ENCODE measurements at places on chromosomes 6 and 20.
A peak's percentile ranks its signal among the peaks of the same experiment; 100 is the strongest.

GRCh38 chr6:111737065-111737521, 131.4 kb upstream of the TRAF3IP2 start:
- peaks cover 73% of the 10 kb centered on the region for H3K36me3 ChIP-seq
- no peaks in the 10 kb centered on the region for H3K27me3 ChIP-seq
- peaks cover 92% of the 10 kb centered on the region for H3K4me1 ChIP-seq
- H3K27ac ChIP-seq = peak overlapping the region; percentile 92
- DNase-seq = no peak

DNA sequence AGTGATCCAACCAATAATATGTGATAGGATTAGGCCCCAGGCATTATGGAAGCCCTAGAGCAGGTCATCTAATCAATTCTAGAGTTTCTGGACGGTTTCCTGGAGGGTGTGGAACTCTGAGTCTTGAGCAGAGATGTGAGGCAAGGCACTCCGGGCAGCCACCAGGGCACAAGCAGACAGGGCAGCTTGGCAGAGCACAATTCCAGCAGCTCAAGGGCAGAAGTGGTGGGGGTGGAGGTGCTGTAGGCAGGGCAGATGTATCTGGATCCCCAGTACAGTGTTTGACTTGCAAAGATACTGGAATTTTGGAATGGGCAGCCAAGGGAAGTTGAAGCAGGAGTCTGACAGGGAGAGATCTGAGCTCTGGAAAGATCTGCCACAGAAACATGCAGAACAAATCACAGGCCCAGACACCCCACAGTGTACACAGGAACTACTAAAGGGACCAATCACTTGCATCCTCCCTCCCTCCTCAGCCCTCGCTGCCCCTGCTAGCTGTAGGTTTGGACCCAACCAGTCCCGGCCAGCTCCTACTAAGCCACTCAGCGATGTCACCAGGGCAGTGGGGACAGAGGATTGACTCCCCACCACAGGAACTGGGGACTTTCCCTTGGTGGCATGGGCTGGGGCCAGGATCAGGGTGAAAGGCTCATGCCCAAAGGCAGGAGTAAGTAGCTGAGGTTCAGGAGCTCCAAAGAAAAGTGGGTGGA, 47.0 kb downstream of the TFEB start:
- no peaks in the 10 kb centered on the region for H3K27me3 ChIP-seq
- no peak overlapping the region for H3K27ac ChIP-seq
- no peak overlapping the region for H3K4me3 ChIP-seq
- no peak for DNase-seq
- peaks cover 13% of the 10 kb centered on the region for H3K4me1 ChIP-seq

DNA sequence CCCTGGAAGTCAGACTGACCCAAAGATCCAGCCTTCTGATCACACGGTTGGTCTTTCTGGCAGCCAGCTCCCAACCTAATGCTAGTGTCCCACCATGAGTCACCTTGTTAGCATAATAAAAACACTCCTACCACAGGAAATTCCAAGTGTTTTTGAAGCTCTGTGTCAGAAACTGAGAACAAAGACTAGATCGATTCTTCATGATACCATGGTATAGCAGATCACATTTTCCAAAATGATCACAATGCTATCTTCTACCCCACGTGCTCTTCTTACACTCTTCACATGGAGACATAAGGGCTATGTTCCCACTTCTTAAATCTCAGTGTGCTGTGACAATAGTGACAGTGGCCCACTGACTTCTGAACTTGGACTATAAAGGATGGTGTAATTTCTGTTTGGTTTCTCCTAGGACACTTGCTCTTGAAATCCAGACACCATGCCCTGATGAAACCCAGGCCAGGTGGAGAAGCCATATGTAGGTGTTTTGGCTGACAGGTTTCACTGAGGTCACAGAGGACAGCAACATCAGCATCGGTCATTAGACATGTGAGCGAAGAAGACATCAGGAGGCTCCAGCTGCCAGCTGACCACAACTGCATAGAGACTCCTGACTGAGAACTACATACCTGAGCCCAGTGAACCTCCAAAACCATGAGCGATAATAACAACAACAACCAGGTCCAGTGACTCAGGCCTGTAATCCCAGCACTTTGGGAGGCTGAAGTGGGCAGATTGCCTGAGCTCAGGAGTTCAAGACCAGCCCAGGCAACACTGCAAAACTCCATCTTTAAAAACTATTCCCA, 57.5 kb downstream of the MKKS start:
- H3K27me3 ChIP-seq = peaks cover 33% of the 10 kb centered on the region
- no peak overlapping the region for H3K27ac ChIP-seq
- no peaks in the 10 kb centered on the region for H3K36me3 ChIP-seq

DNA sequence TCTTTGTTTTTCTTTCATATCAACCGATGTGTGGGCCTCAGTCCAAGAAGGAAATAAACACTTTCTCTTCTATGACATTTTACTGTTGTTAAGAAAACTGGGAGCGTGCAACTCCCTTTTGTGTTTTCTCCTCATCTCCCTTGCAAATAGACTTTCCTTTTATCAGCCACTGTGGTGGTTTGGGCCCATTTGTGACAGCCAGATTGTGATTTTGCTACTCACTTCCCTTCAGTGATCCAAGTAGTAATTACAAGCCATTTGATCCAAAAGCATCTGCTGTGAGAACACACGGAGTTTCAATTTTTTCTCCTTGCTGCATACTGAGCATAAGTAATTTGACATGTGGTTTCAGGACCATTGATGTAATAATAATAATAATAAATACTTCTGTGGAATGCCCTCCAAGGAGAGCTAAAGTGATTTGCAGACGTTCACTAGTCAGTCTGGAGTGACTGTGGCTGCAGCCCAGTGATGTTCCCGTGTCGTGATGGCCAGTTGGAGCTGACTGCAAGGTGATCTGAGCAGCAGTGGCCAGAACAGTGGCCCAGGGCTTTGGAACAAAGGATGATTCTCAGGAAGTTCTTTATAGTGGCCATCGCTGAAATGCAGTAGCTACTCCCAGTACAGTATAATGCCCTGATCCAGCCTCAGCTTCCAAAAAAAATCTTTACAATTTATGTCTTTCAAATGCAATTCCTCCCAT, 91.9 kb upstream of the CLDN20 start:
- peak overlapping the region; percentile 79 for H3K4me3 ChIP-seq
- H3K36me3 ChIP-seq = no peaks in the 10 kb centered on the region
- peak overlapping the region; percentile 98 for H3K27ac ChIP-seq
- DNase-seq = no peak
- peaks cover 17% of the 10 kb centered on the region for H3K4me1 ChIP-seq

DNA sequence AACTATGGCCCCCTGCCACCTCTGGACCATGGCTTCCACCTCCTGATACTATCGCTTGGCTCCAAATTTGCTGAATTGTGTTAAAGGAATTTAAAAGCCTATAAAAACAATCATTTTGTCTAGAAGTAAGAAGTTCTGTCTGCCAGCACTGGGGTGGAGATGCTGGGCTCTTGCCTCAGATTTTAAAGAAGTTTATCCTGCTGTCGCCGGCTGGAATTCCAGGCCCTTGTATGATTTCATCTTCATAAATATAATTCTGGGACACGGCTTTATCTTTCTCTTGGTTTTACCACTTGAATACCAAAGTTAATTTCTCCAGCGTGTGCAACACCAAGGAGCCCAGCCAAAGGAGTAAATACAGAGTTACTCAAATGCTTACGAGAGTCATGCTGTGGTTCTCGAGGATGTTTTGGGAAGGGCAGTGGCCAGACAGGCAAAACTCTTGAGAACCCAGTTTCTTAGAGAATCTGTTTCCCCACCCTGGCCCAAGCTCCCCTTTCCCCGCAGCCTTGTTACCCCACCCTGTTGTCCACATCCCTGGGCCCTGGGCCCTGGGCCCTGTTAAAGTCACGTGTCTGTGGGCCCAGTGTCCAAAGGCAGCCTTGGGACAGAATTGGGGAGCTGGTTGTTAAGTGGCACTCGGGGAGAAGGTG, 31.9 kb downstream of the C6orf89 start:
- DNase-seq = no peak
- H3K4me3 ChIP-seq = no peak overlapping the region
- no peaks in the 10 kb centered on the region for H3K27me3 ChIP-seq
- peaks cover 11% of the 10 kb centered on the region for H3K4me1 ChIP-seq
- peaks cover 24% of the 10 kb centered on the region for H3K36me3 ChIP-seq

GRCh38 chr20:20680991-20681508, 31.4 kb downstream of the RALGAPA2 start:
- H3K27ac ChIP-seq = no peak overlapping the region
- no peak for DNase-seq
- no peaks in the 10 kb centered on the region for H3K27me3 ChIP-seq
- no peak overlapping the region for H3K4me3 ChIP-seq
- H3K4me1 ChIP-seq = peaks cover 41% of the 10 kb centered on the region
- peaks cover 11% of the 10 kb centered on the region for H3K36me3 ChIP-seq

- DNase-seq = no peak
- H3K27me3 ChIP-seq = peaks cover 32% of the 10 kb centered on the region
- H3K4me3 ChIP-seq = no peak overlapping the region
- no peak overlapping the region for H3K27ac ChIP-seq
- H3K4me1 ChIP-seq = no peaks in the 10 kb centered on the region
Measured at GRCh38 chr6:150293423-150294173, 75.2 kb upstream of the IYD start.

- H3K27me3 ChIP-seq = peaks cover 26% of the 10 kb centered on the region
- H3K4me3 ChIP-seq = no peak overlapping the region
- peaks cover 4% of the 10 kb centered on the region for H3K36me3 ChIP-seq
- no peaks in the 10 kb centered on the region for H3K4me1 ChIP-seq
- H3K27ac ChIP-seq = no peak overlapping the region
- DNase-seq = no peak
Measured at GRCh38 chr6:17820055-17820454, 113.3 kb upstream of the NUP153 start.

DNA sequence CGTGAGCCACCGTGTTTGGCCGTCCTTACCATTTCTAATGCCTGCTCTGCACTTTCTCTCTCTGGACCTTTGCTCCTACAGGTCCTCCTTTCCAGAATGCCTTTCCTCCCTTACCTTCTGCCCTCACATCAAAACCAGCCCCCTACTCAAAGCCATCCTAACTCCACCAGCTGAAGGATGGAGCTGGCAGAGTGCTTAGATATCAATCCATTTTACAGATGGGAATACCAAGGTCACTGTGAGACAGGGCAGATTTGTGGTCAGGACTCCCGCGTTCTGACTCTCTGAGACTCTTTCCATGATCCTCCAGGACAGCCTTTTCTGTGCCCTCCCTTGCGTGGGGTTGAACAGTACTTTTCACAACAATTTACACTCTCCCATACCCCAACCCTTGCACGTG, 41.7 kb upstream of the SCRT2 start:
- no peak overlapping the region for H3K4me3 ChIP-seq
- H3K27ac ChIP-seq = no peak overlapping the region
- H3K4me1 ChIP-seq = no peaks in the 10 kb centered on the region
- peaks cover 53% of the 10 kb centered on the region for H3K27me3 ChIP-seq
- no peaks in the 10 kb centered on the region for H3K36me3 ChIP-seq

DNA sequence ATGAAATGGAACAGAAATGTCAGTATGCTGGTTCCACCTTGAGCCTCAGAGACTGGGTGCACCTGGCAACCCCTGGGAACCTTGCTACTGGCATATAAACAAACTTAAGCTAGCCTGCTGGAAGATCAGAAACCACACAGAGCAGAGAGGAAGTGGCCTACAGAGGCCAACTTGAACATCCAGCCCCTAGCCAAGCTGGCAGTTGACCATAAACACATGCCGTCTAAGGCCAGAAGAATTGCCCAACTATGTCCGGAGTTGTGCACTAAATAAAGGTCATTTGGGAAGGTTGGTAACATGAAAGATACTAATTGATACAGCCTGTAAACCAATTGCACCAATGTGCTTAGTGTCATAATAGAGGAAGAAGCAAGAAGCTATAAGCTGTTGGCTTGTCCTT, 266.6 kb upstream of the BTBD3 start:
- H3K27ac ChIP-seq = no peak overlapping the region
- no peaks in the 10 kb centered on the region for H3K27me3 ChIP-seq
- H3K4me1 ChIP-seq = no peaks in the 10 kb centered on the region
- H3K36me3 ChIP-seq = no peaks in the 10 kb centered on the region
- no peak overlapping the region for H3K4me3 ChIP-seq

DNA sequence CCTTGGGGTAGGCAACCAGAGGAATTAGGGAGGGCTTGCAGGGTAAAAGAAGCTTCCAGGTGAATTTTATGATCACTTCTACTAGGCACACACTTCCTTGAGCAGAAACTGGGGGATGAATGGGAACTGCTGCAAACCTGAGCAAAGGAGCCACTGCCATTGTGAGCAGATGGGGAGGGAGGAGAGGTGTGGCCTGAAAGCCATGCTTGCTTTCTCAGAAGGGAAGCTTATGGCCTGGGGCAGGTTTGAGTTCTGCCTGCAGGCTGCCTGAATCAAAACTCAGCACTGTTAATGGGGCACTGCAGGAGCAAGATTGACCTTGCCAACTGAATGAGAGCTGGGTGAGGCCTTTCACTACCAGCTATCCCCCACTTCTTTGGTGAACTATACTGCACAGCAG, 328.1 kb downstream of the NKAIN2 start:
- H3K4me3 ChIP-seq = no peak overlapping the region
- no peaks in the 10 kb centered on the region for H3K4me1 ChIP-seq
- H3K36me3 ChIP-seq = peaks cover 3% of the 10 kb centered on the region
- DNase-seq = no peak

- peaks cover 4% of the 10 kb centered on the region for H3K4me1 ChIP-seq
- no peak overlapping the region for H3K4me3 ChIP-seq
- H3K36me3 ChIP-seq = peaks cover 80% of the 10 kb centered on the region
- H3K27me3 ChIP-seq = no peaks in the 10 kb centered on the region
- DNase-seq = no peak
Measured at GRCh38 chr20:1456300-1456699, 10.3 kb downstream of the NSFL1C start.

DNA sequence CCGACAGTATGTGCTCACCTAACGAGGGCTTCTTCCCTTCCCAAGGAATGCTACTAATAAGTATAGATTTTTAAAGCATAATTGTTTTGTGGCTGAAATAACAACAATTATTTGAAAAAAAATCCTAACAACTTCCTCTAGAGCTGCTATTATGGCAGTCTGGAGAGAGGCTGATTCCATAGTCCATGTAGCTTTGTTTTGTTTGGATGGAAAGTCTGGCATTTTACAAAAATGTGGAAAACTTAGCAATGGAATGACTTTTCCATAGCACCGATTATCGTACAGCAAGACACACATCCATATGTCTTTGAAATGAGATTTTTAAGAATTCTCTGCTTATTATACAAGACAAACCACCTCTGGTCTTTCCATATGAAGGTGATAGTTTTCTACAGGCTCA, 252.4 kb upstream of the TAB2 start:
- no peak for DNase-seq
- H3K4me1 ChIP-seq = peaks cover 20% of the 10 kb centered on the region
- peaks cover 5% of the 10 kb centered on the region for H3K36me3 ChIP-seq
- no peaks in the 10 kb centered on the region for H3K27me3 ChIP-seq

- DNase-seq = no peak
- H3K27me3 ChIP-seq = peaks cover 8% of the 10 kb centered on the region
Measured at GRCh38 chr20:57826666-57827287, 117.0 kb upstream of the PMEPA1 start.

DNA sequence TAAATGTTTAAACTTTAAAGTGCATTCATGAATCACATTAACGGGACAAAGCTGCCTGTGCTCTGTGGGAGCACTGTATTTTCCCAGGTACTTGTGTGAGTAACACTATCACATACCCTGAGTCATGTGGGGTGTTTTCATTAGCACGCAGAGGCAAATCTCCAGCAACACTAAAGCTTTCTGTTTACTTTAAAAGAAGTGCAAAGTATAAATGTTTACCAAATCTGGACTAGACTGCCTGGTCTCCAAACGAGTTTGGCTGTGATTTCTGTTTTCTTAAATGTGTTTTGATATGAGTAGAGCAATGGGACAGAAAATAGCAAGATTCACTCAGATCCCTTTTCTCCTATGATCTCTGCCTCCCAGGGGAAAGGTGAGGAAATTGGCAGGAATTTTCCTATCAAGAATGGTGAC, 28.8 kb upstream of the RIPPLY2 start:
- no peak for DNase-seq
- peaks cover 12% of the 10 kb centered on the region for H3K27me3 ChIP-seq
- no peak overlapping the region for H3K27ac ChIP-seq
- H3K36me3 ChIP-seq = no peaks in the 10 kb centered on the region
- H3K4me1 ChIP-seq = no peaks in the 10 kb centered on the region
